ENCODE measurements at places on chromosomes 7 and 10. TPM values are rescaled to one million over a fixed set of nuclear protein-coding genes. Genes with fewer than 3 reads are reported as not detected.

DNA sequence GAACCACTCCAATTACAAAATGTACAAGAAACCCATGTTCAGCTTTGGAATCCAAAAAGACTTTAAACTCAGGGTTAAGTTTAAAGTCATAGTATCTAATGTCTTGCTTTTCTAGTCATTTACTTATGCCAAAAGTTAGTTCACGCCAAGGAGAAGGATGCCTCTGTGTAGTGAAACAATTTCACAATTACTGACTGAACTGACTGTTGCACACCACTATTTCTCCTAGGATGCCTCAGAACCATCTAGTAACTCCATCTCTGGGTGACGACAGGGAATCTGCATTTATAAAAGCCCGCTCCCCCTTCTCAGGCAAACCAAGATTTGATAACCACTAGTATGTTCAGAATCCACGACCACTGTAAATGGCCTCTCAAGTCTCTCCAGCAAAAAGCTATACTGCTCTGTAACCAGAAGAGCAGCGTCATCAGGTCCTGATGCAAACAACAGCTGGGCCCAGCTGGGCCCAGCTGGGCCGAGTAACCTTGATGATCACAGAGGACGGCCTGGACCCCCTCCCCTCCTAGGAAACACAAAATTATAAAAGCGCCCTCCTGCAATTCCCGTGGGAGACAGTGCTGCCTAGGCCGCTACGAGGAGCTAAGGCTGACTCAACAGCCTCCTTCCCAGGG lies 680 bp upstream of the ADO start:
- no peak for DNase-seq

GRCh38 chr7:143177374-143178119 lies 5.7 kb upstream of the TAS2R39 start:
- DNase-seq = no peak

GRCh38 chr7:32470871-32471270 lies 19.3 kb downstream of the LSM5 start:
- no peak for DNase-seq

DNA sequence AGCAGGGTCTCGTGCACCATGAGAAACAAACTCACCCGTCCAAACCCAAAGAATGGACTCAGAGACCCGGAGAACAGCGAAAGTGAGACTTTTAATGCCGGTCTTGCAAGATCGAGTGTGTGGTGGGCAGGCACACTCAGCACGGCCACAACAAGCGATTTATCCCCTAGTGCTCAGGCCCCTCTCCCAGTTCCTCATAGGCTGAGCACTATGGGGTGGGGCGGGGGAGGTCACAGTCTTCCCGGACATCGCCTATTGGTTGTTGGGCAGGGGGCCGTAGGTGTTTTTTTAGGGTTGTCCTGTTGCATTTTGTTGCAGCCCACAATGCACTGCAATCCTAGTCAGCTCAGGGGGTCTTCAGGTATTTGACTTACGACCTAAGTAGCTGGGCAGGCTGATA lies 608.3 kb upstream of the FOXK1 start:
- DNase-seq = no peak

Gene PIK3CG
- not detected for total RNA-seq

Gene ANKRD30A
- total RNA-seq = not detected

Gene FAM221A
- total RNA-seq = 2.6 TPM

Gene SLC35G1
- total RNA-seq = 6.4 TPM

- DNase-seq = no peak
Observed at GRCh38 chr10:81520688-81521087, 354.3 kb upstream of the NRG3 start.

- no peak for DNase-seq
Observed at GRCh38 chr10:72525689-72526088, 100.2 kb downstream of the MICU1 start.

GRCh38 chr7:82183634-82184033 lies 259.9 kb downstream of the CACNA2D1 start:
- peak; percentile 76 for DNase-seq

DNA sequence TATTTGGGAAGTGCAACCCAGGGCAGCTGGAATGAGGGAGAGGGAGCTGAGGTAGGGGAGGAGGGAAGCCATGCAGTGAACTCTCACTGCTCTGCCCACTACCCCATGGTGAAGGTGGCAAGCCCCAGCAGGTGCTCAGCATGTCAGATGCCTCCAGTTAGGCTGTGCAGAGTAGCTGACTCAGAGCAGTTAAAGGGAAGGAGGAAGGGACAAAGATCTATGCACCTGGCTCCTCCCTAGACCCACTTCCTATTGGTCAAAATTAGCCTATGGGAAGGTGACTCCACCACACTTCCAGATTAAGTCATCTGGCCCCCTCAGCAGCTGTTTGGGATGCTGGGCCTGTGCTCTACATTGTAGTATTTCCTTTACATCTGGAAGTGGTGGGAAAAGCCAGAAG lies 125.7 kb upstream of the MTPN start:
- DNase-seq = peak; percentile 22

- no peak for DNase-seq
Observed at GRCh38 chr7:132548489-132549078, 27.7 kb downstream of the PLXNA4 start.

DNA sequence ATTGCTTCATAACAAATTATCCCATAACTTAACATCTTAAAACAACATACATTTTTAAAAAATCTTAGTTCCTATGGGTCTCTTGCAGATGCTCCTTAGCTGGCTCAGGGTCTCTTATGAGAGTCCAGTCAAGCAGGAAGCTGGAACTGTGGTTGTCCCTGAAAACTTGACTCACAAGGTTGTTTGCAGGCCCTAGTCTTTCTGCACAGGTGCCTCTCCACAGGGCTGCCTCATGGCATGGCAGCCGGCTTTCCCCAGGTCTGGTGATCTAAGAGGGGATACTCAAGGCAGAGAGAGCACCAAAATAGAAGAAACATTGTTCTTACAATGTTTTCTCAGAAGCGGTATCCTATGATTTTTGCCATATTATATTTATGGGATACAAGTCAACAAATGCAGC lies 127.1 kb downstream of the CDK14 start:
- peak; percentile 28 for DNase-seq

Gene FGFBP3
- 0.64 TPM for total RNA-seq

Gene PRKG1
- total RNA-seq = 6.2 TPM

Gene GPER1
- 0.32 TPM for total RNA-seq

Gene CRTAC1
- total RNA-seq = not detected

DNA sequence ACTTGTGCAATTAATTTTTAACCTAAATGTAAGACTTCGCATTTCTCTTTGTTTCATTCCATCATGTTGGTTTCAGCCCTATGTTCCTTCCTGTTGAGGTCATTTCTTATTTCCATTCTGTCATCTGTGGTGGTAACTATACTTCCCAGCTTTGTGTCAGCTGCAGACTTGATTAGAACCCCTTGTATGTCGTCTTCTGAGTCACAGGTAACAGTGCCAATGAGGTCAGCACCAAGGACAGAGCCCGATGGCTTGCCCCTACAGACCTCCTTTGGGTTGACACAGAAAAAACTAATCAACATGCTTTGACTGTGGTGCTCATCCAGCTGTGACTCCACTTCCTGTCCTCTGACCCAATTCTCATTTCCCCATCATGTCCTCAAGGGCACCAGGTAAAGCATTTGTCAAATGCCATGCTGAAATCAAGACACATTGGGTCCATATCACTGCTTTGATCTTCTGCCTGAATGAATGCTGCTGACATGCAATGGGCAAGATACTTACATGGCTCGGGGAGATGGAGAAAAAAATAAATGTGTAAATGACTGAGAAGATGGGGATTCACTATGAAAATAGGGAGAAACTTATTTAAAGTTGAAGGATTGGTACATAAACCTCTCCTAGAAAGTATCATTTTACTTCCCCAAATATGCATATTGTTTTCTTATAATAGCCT lies 25.6 kb upstream of the CRTAC1 start:
- DNase-seq = peak; percentile 8

Gene LRIT1
- not detected for total RNA-seq

Gene ELN
- 3.3 TPM for total RNA-seq

- no peak for DNase-seq
Observed at GRCh38 chr7:67553378-67553777, 556.7 kb downstream of the TYW1 start.

GRCh38 chr7:7557252-7557651 lies 9.4 kb upstream of the MIOS start:
- DNase-seq = no peak

Gene EPHA1
- total RNA-seq = not detected

- DNase-seq = no peak
Observed at GRCh38 chr7:69597278-69598076, 798 bp upstream of the AUTS2 start.

DNA sequence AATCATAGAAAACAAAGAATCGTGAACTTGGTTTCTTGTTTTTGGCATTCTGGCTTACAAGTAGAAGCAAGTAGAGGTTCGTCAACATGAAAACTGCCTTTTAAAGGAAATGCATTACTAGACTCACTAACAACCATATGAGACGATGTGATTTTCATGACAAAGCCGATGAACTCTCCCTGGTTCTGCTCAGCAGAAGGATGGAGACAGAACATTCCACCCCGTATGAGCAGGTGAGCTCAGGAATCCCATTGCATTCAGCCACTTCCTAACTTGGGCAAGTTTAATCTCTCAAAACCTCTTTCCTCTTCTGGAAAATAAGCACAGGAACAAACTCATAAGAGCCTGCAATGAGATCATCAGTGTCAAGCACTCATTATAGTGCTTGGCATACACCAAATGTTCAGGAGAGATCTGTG lies 57.4 kb upstream of the SVIL start:
- DNase-seq = peak; percentile 14

DNA sequence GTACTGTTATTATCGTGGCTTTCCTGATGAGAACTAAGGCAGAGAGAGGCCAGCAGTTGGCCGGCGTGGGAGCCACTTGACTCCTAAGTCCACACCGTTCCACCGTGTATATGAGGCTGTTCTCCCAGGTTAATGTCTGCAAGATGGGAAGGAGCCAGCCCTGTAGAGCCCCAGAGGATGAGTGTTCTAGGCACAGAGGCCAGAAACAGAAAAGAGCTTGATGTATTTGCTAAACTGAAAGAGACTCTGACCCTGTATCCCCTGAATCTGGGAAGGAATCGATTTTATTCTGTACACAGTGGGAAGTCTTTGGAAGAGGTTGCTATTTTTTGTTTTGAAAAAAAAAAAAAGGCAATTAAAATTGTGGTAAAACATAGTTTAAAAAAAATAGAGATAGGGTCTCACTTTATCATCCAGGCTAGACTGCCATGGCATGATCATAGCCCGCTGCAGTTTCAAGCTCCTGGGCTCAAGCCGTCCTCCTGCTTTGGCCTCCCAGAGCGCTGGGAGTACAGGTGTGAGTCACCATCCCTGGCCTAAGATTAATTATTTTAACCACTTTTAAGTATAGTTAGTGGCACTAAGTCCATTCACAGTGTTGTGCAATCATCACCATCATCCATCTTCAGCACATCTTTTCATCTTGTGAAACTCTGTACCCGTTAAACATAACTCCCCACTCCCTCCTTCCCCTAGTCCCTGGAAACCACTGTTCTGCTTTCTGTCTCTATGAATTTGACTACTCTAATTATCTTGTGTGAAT lies 348.8 kb downstream of the SDK1 start:
- DNase-seq = peak; percentile 25

DNA sequence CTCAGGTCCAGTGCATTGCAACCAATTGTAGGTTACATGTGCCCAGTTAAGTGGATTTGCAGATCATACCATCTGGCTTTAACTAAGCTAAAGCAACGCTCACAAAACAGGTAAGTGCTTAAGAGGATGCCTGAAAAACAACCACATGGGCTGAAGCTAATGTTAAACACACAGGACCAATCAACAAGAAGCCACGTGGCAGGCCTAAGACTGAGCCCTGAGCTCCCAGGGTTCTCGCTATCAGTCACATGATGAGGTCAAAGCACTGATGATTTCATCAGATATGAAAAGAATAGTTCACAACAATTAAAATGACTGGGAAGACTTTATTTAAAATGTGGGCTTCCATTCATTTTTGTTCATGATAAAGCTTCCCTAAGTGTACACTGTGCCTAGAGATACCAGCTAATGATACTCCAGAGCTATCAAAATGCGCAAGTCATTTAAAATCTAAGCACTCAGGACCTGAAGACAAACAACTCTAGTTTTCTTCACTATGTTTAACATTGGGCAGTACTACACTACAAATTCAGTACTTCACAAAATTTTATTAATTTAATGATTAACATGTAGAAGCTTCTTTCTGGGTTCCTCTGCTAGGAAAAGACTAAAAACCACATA lies 90.6 kb downstream of the PIP4K2A start:
- DNase-seq = no peak

Gene KLF14
- total RNA-seq = not detected
